ENCODE measurements at places on chromosomes 1 and 21. TPM values are rescaled to one million over a fixed set of nuclear protein-coding genes. Genes with fewer than 3 reads are reported as not detected.

TLR5 gene
- total RNA-seq: 2.1 TPM

DNA sequence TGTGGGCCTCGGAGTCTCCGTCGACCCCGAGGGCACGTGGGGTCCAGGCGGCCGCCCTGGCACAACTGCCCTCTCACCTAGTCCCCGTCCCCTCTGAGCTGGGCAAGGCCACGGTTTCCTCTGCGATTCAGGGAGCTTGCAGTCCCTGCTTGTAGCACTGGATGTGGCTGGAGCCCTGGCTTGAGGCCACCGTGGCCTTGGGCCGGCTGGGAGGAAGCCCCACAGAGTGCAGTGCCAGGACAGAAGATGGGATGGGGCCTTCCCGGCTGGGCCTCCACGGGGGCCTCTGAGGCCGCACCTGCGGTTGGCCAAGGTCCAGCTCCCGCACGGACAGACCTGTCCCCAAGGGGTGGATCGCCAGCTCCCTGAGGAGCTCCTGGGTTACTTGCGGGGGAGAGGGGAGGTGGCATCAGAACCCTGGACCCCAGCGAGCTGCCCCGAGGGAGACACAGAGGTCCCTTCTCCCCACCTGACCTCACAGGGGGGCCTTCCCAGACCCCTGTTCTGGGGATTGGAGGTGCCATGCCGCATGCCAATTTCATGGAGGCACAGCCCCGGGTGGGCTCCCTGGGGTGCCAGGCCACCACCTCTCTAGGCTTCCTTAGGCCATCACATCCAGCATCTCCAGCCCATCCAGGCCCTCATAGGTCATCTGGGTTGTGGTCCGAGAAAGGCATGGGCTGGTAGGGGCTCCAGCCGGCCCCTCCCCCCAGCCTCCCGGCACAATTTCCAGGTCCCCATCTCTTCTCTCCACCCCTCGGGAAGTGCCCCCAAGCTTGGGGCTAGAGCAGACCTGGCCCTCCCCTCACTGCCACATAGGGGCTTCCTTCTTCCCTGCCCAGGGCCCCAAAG, 80.8 kb downstream of the MORN1 start:
- peaks cover 30% of the 10 kb centered on the region for H3K36me3 ChIP-seq
- no peaks in the 10 kb centered on the region for H3K27me3 ChIP-seq
- H3K27ac ChIP-seq: no peak overlapping the region
- DNase-seq: no peak
- peaks cover 9% of the 10 kb centered on the region for H3K4me1 ChIP-seq

DNA sequence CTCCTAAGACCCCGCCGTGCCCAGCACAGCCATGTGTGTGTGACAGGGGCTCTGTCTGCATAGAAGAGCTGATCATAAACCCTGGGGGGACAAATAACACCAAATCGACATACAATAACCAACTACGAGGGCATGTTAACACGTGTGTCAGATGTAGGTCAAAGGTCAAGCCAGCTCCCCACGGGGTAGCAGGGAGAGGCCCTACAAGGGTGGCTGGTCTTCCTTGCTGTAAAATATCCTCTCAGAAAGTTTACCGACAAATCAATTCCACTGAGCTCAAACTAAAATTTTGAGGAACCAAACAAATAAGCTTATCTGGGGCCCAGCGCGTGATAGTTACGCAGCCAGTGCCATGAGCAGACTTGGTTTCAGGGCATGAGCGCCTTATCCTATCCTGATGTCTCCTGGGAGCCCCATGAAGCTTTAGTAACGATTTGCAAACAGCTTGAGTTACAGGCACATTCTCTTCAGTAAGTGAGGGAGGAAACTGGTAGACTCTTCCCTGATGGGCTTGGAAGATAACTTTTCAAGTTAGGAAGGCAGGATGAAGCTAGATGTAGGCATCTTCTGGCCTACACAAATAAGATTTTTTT, 2.7 kb upstream of the TMPRSS3 start:
- H3K27me3 ChIP-seq: no peaks in the 10 kb centered on the region
- H3K4me1 ChIP-seq: no peaks in the 10 kb centered on the region
- H3K4me3 ChIP-seq: no peak overlapping the region
- no peaks in the 10 kb centered on the region for H3K36me3 ChIP-seq
- H3K27ac ChIP-seq: no peak overlapping the region
- no peak for DNase-seq

LYPD8 gene
- total RNA-seq: not detected

KRTAP19-1 gene
- total RNA-seq: not detected

LYPLA2 gene
- 73.6 TPM for total RNA-seq

DNA sequence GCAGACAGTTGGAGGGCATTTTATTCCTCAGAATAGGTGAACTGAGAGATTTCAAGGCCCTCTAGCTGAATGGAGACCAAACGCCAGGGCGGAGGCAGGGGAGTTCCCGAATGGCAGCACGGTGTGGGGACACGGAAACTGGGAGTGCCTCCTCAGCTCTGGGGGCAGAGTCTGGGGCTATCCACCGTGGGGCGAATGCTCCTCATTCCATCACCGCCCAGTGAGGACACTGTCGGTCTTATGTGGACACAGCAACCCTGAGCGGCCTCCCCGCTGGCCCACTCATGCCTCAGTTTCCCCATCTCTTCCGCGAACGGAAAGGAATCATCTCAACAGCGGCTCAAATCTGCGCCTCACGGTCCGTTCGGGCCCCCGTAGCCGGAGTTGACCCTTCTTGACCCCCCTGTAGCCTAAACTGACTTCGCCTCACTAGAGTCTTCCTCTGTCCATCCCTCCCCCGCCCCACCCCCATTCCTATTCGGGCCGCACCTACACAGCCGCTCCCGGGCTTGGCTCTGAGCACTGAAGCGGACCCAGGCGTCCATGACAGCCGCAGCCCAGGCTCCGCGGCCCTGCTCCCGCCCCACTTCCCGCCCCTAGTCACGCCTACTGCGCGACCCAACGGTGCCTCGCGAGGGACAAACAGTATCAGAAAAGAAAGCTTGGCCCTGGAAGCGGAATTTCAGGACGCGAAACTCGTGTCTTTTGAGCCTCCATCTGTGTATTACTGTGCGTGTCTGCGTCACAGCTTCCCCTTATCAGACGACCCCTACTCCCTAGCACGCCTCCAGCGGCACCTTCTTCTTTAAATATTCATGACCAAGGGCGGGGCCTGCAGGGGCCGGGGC, at the start of gene PEX11B:
TSS of gene PEX11B (minus strand) at position 574 of the 848 bp plus-strand sequence. CDS start at position 545, 29 bp downstream.
- no peaks in the 10 kb centered on the region for H3K27me3 ChIP-seq
- H3K27ac ChIP-seq: peak within 1 kb of the TSS; percentile 88
- peaks cover 25% of the 10 kb centered on the region for H3K36me3 ChIP-seq
- H3K4me3 ChIP-seq: peak within 1 kb of the TSS; percentile 85
- H3K4me1 ChIP-seq: peaks cover 5% of the 10 kb centered on the region
- peak; percentile 92 for DNase-seq

GRCh38 chr21:34844013-34844923, 175.5 kb downstream of the CLIC6 start:
- peaks cover 8% of the 10 kb centered on the region for H3K4me1 ChIP-seq
- DNase-seq: peak; percentile 45
- no peak overlapping the region for H3K4me3 ChIP-seq
- H3K27me3 ChIP-seq: peaks cover 9% of the 10 kb centered on the region
- no peaks in the 10 kb centered on the region for H3K36me3 ChIP-seq

CFAP45 gene
- total RNA-seq: 0.14 TPM

- peaks cover 3% of the 10 kb centered on the region for H3K36me3 ChIP-seq
- no peak for DNase-seq
- no peak overlapping the region for H3K4me3 ChIP-seq
- H3K4me1 ChIP-seq: no peaks in the 10 kb centered on the region
- H3K27me3 ChIP-seq: no peaks in the 10 kb centered on the region
These were observed 24.8 kb upstream of the TCEA3 start for GRCh38 chr1:23449306-23449705.

MAN1C1 gene
- 118 TPM for total RNA-seq

GRCh38 chr1:55425310-55425930, 210.3 kb upstream of the USP24 start:
- H3K4me1 ChIP-seq: peaks cover 11% of the 10 kb centered on the region
- no peaks in the 10 kb centered on the region for H3K27me3 ChIP-seq
- H3K27ac ChIP-seq: no peak overlapping the region
- H3K4me3 ChIP-seq: no peak overlapping the region
- peak; percentile 16 for DNase-seq

DNA sequence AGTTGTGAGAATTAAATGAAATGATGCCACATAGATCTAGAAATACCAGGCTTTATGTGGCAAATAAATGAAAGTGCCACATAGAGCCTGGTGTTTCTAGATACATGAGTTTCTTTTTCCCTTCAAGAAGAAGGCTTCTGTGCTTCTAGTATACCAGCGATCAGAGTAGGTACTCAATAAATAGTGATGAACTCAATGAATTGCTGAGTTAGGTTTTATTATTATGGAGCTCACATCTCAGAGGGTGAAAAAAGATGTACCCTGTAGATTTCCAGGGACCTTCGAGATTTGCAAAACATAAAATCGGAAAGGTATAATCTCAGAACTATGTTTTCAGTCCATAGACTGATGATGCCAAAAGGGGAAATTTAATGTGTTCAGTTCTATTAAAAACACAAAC, 2.3 kb upstream of the CLSTN1 start:
- H3K4me1 ChIP-seq: peaks cover 13% of the 10 kb centered on the region
- H3K36me3 ChIP-seq: no peaks in the 10 kb centered on the region
- no peak overlapping the region for H3K27ac ChIP-seq

DNA sequence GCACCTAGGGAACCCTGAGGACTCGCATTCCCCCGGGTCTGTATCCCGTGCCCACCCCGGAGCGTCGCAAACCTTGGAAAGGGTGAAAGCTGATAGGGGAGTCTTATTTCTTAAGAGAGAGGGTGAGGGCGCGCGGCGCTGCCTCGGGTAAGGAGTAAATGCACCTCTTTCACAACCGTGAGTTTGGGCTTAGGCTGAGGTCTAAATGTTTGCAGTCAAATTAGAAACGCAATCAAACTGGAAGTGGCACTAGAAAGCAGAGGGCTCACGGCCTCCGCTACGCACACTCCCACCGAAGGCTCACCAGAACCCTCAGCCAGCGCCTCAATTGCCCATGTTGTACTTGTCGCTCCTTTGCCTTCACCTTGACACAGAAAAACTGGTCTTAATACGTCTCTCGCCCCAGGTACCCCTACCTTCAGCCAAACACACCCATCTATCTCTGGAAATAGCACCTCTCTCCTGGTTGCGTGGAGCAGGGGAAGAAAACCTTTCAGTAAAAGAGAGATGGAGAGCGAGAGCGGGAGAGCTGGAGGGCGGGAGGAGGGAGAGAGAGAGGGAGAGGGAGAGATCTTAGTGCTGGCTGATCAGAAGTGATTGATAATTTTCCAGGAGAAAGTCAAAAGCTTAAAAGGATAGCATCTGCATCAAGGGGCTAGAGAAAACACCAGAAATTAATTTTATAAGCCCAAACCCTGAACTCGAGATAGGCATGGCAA, 1.7 kb upstream of the HLX start:
- no peak overlapping the region for H3K27ac ChIP-seq
- no peak for DNase-seq
- H3K36me3 ChIP-seq: no peaks in the 10 kb centered on the region
- no peaks in the 10 kb centered on the region for H3K4me1 ChIP-seq
- H3K4me3 ChIP-seq: peak overlapping the region; percentile 18
